Ovary (tissue), 10 donors: ENCODE measurements at places on chromosomes 5 and 9. TPM values are rescaled to one million over a fixed set of nuclear protein-coding genes. Genes with fewer than 3 reads are reported as not detected.

DNA sequence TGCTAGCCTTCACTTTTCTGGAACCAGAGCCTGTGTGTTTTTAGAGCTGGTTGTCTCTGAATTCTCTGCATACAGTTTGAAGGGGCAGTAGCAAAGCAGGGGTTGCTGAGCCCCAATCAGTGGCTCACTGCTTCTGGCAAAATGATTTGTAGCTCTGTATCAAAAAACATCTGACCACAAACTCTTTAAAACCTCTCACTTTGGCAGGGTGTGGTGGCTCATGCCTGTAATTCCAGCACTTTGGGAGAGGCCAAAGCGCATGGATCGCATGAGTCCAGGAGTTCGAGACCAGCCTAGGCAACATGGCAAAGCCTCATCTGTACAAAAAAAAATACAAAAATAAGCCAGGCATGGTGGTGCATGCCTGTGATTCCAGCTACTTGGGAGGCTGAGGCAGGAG is 28.3 kb upstream of the APC start:
- DNase-seq: no peak

ALG2 gene
- 30.2 TPM for total RNA-seq

DNA sequence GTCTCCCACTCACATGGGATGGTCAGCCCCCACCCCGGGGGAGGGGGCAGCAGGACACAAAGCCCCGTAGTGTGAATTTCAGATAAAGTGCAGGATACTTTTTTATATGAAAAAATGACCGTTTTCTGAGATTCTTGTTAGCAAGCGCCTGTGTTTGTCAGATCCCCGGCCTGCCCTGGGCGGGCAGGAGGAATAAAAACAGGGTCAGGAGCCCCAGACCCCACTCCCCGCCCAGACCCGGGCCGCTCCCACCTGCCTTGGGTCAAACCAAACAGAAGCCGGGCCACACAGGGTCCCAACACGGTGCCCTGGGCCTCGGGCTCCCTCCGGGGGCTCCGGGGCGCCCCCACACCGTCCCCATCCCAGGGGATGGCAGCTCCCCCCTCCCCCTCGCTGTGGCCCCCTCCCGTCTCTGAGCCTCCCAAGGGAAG is 13.5 kb upstream of the NRARP start:
- no peak for DNase-seq

GRCh38 chr9:89304020-89304833 is 6.8 kb upstream of the CKS2 start:
- DNase-seq: no peak

ZBTB26 gene
- 12.5 TPM for total RNA-seq

- DNase-seq: no peak
Observed at GRCh38 chr9:107700847-107701246, 211.3 kb upstream of the KLF4 start.

WWC1 gene
- total RNA-seq: 5.3 TPM

GRCh38 chr5:98638111-98638510 is 135.4 kb upstream of the RGMB start:
- no peak for DNase-seq

GRCh38 chr5:59637884-59638580 is 255.5 kb downstream of the PDE4D start:
- DNase-seq: no peak

DNA sequence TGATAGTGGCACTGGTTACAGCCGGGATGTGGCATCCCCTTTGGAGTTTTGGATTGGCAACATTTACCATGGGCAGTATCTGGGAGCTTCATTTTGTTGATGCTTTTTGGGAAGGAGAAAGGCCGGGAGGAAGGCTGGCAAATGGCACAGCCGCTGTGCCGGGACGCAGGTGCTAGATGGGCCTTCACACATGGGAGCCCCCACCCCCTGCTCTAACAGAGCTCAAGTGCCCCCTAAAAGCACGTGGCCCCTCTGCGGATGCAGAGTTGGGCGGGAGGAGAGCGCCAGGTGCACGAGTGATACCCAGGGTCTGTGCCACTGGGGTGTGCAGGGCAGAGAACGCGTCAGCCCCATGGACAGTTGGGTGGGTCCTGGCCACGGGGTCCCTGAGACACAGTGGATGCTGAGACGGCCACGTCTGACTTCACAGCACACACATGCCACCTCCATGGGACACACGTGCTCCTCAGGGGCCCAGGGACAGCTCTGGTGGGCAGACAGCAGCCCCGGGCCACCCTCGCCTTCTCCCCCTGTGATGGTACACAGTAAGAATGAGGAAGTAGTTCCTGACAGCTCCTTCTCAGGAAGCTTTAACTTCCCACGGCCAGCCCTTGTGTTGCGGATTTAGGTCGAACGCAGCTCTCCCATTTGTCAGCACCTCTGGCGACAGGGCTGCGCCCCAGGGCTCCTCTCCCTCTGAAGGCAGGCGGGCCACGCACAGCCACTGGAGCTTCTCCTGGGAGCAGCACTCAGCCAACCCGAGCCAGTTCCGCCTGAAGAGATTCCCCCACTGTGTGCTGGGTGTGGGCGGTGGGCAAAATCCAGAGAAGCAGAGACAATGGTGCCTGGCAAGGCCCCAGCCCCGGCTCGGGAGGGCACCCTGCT is 10.8 kb downstream of the SLC9A3 start:
- DNase-seq: no peak

PCDHGA4 gene
- 7.6 TPM for total RNA-seq

PCA3 gene
- total RNA-seq: not detected

- DNase-seq: no peak
Observed at GRCh38 chr5:143274952-143275351, 128.5 kb downstream of the NR3C1 start.

THBS4 gene
- 4.6 TPM for total RNA-seq

PCDHA9 gene
- total RNA-seq: 0.59 TPM

LHX6 gene
- 2.1 TPM for total RNA-seq

- no peak for DNase-seq
Observed at GRCh38 chr9:17280350-17281012, 145.6 kb downstream of the CNTLN start.

PDE6A gene
- 0.15 TPM for total RNA-seq

SAXO1 gene
- total RNA-seq: 0.28 TPM

DNA sequence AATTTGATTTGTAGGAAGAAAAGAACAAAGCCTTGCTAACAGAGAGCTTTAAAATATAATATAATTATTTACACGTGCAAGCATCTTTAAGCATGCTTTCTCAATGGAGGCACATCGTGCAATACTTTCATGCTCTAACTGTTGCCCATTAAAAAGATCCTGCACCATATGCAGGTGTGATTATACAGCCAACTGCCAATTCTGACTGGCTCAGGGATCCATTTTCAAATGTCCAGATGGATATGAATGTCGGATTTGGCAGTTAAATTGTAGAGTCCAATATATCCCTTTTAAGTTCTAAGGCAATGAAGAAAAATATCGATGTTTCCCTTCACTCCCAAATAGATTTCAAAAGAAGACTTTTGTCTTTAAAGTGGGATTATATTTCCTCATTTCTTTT is 416.4 kb upstream of the CD180 start:
- no peak for DNase-seq

DNA sequence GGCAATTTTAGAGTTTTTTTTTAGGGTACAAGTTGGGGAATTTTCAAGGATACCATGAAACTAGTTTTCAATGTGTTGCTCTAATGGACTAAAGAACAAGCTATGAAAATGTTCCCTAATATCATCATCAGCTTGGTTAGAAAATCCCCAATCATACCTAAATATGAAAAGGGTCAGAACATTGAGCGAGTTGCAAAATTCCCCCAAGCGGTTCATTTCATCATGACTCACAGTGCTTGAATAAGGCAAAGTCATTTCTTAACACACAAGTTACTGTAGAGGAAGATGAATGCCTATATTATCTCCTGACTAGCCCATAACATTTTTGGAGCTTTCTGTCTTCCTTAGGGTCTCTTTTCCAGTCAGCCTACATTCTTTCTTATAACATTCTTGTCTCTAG is 62.7 kb downstream of the ST8SIA4 start:
- no peak for DNase-seq

ENC1 gene
- total RNA-seq: 44.8 TPM

- no peak for DNase-seq
Observed at GRCh38 chr9:99224445-99224844, 2.4 kb downstream of the SEC61B start.

DNA sequence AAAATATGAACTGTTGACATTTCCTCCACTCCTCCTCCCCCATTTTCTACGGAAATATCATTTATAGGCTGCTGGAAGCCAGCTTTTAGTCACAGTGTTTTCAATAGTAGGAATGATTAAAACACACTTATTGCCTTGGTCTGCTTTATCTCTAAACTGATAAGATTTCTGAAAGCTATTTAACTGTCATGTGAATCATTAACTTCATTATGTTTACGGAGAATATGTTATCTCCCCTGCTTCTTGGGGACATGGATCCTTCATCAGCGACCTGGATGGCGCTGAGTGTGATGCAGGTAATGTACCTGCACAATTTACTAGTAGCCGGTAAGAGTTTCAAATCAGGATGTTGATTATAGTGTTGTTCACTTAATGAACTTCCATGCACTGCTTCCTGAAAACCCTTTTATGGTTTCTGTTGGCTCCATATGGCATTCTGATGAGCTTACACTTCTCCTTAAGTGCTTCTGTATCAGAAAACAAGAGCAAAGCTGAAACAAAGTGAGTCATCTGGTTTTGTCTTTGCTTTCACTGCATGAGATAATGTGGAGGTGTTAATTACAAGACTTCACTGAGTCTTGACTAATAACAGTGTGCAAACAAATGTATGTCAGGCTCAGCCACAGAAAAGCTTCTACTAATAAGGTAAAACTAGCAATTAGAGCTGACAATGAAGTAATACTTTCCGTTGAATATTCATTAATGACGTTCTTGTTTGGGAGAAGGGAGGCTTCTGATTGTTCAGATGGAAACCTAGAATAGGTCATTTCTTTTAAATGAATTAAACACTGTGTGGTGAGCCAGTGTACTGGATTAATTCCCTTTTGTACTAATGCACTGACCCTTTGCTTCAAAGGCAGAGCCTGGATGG is 162.4 kb upstream of the ZNF608 start:
- DNase-seq: no peak

DNA sequence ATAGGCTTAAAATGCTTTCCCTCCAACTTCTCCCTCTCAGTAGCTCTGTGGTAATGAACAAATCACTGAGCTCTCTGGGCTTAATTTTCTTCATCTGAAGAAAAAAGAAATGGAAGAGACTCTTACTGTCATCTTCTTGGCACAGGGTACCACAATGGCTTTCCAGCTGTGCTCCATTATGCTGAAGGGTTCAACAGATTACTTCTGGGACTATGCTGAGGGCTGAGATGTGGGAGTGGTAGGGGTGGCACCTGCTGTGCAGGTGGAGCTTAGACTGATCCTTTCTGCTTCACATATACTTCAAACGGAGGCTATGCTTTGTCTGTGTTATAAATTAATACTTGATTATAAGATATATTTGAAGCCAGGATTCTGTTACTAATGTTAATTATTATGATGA is 840.2 kb upstream of the C9orf72 start:
- DNase-seq: no peak

DNA sequence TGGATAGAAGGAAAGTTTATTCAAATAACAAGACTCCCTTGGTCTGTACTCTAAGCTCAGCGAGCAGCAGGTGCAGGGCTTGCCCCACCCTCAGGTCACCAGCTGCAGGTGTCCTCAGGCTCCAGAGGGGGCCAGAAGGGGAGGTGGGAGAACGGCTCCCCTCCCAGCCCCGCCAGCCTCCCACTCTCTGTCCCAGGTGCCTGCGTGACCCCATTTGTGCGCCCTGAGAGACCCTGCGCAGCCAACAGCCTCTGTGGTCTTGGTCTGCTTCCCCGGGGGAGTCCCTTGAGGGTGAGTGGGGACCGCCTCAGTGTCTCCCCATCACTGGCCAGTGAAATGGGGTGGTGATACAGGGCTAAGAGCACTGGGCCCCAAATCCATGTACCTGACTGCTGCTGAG is 62.3 kb upstream of the STXBP1 start:
- DNase-seq: no peak

DNA sequence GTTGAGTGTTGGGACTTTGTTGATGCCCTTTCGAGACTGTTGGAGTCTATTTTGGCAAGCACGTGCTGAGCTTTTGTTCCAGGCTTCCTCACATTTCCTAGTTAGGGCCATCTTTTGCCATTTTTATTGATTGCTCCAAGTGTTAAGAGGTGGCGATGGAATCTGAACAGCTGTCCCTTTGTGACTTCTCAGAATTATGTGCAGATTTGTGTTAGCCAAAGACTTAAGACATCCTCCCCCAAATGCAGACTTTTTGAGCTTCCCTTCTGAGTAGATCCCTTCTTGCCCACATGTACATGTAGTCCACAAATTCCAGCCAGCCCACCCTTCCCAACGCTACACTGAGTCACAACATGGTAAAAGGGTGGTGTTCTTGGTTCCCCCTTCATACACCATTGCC is 59.2 kb downstream of the SPIN1 start:
- no peak for DNase-seq

MYORG gene
- 2.3 TPM for total RNA-seq

DNA sequence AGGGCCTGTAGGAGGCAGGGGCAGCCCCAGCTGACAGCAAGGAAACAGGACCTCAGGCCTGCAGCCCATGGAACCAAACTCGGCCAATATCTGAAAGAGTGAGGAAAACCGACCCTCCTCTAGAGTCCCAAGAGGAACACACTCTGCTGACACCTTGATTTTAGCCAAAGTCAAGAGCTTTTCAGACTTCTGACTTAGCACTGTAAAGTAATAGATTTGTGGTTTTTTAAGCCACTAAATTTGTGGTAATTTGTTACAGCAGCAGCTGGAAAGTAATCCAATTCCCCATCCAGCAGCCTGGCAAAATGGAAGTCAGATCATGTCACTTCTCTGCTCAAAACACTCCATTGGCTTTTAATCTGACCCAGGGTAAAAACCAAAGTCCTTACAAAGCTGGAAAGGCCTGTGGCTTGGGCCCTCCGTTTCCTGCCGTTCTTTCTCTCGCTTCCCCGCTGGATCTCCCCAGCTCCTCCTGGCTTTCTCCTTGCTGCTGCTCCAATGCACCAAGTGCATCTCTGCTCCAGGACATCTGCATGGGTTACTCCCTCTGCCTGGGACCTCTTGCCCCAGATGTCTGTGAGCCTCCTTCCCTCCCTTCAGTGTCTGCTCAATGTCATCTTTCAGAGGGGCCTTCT is 79.0 kb downstream of the C5orf15 start:
- DNase-seq: no peak

- no peak for DNase-seq
Observed at GRCh38 chr5:171149772-171150171, 159.3 kb upstream of the TLX3 start.

- no peak for DNase-seq
Observed at GRCh38 chr9:107141967-107142366, 141.1 kb upstream of the RAD23B start.

GRCh38 chr5:102545175-102545574 is 46.4 kb upstream of the SLCO6A1 start:
- no peak for DNase-seq

DNA sequence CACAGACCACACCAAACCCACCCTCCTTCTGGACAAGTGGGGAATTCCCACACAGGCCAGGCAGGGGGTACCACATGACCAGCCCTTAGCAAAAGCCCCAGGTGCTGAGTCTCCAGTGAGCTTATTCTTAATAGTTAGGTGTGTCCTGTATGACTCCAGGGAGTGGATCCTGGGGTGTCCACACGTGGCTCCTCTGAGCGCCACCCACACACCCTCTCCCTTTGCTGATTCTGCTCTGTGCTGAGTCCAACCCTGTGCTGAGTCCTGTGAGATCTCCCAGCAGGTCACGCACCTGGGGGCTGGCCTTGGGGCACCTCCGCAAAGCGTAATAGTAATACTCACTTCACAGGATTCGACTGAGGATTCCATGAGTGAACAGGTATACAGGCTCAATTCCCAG is 12.7 kb downstream of the LRRC14B start:
- no peak for DNase-seq

C9 gene
- total RNA-seq: not detected
